ENCODE measurements at places on chromosomes 6 and 20.

DNA sequence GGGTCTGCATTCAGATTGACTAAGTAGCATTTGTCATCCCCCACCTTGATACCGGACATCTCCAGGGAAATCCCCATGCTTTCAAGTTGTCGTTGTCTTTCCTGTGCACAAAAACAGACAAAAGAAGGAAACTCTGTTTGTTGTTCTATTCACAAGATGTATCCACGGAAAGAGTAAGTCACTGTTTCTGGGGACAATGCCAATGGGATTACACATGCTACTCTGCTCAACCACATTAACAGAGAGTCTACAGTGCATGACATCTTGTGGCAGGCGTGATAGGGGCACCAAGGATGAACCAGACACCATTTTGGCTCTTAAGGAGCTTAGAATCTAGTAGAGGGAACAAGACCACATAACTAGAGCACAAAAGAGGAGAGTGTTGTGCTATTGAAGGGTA lies 124.4 kb upstream of the NUP153 start:
- no peak for DNase-seq

- no peak for DNase-seq
Observed at GRCh38 chr20:58570204-58570859, 55.1 kb upstream of the APCDD1L start.

- no peak for DNase-seq
Observed at GRCh38 chr6:82419859-82420258, 56.2 kb downstream of the TPBG start.

GRCh38 chr20:6355754-6356451 lies 233.1 kb upstream of the FERMT1 start:
- no peak for DNase-seq

- DNase-seq: peak; percentile 72
Observed at GRCh38 chr20:14576196-14576877, 238.9 kb upstream of the FLRT3 start.

DNA sequence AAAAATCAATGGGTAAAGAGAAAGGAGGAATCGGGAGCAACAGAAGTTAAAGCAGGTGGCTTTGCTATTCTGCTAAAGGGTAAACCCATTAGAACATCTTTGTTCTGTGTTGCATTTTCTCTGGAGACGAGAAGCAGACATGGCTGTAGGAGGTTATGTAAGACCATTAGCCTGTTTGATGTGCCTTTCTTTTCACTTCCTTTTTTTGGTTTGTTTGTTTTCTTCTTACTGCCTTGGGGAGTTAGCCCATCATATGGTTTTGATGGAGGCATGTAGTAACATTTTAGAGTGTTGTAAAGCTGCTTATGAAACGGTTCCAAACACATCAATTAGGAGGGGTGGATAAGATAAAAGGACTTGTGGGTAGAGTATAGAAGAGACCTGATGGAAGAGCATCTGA lies 131.0 kb downstream of the DOK5 start:
- peak; percentile 11 for DNase-seq

DNA sequence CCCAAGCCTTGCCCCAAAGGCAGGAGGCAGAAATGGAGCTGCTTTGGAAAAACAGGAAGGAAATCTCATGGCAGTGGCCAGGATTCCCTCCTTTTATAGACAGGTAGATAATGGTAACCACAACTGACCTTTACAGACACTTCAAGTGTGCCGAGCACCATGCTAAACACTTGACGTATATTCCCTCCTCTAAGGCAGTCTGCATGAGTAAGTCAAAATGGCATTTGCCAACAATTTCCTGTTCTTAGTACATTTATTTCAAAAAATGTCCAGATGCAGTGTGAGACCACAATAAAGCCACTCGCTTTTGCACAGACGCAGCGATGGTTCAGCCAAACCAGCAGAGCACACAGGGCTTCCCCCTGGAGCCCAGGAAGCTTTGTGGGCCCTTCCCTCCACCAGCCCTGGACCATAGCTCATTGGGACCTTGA lies 16.5 kb upstream of the GPR6 start:
- DNase-seq: no peak

GRCh38 chr20:37315021-37315451 lies 25.6 kb downstream of the MANBAL start:
- no peak for DNase-seq

- no peak for DNase-seq
Observed at GRCh38 chr20:50824137-50824536, 29.3 kb downstream of the BCAS4 start.

- no peak for DNase-seq
Observed at GRCh38 chr6:115612216-115612615, 448.5 kb downstream of the FRK start.

DNA sequence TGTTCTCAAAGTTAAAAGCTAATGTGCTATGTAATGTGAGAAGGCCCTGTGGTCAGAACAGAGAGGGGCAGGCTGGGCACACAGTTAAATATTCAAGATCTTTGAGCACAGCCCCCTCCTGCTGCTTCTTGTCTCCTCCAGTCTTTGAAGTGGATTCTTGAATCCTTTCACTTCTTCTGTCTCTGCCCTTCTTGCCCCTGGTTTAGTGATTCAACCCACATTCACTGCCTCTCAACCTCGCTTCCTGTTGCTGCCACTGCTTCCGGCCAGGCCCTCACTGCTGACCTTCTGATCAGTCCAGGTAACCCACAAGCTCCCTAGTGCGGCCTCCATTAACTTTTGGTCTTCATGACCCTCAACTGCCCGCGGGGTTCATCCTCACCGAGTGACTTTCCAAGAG lies 417.3 kb upstream of the NOX3 start:
- DNase-seq: no peak

DNA sequence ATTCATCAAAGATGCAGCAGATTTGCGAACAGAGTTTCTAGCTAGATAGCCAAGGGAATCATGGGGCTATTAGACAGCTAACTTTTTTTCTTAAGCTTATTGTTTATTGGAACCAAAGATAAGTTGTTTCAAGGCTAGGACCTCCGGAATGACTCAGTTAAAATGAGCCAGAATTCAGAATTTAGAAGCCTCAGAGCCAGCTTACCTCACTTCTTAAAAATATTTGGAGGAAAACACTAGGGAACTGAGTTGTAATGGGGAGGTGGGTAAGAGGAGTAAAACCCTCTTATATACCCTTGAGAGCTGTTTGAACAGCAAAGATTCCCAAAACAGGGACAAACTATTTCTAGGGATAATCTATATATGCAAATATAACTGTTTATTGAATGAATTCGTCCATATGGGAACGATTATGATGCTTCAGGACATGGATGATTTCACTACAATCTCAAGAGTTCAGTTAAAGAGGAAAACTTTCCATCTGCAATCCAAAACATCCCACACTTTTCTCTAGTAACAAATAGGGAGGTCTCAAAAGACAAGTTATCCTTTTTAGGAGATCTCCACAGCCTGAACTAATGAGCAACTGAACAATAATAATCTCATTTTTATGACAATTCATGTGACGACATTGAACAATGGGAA lies 12.6 kb upstream of the CARMIL1 start:
- DNase-seq: no peak

GRCh38 chr6:118784641-118785164 lies 109.2 kb upstream of the ASF1A start:
- no peak for DNase-seq

GRCh38 chr20:63054103-63054474 lies 47.3 kb upstream of the BHLHE23 start:
- DNase-seq: no peak

- DNase-seq: no peak
Observed at GRCh38 chr6:72286911-72287311, 335.0 kb upstream of the KCNQ5 start.

DNA sequence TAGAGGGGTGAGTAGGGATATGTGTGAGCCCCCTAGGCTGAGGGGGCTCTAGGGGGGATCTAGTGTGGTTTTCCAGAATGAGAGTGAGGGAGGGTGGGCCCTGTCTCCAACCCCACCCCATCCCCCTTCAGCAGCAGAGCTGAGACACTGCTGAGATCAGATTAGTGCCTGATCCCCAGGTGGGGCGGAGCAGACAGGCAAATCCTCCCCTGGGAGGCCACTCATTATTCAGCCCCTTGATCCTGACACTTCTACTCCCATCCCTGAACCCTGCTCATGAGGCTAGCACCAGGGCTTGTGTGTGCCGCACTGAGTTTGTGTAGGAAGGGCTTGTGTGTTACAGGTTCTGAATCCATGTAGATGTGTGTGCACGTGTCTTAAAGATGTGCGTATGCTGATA lies 42.5 kb downstream of the SPDEF start:
- peak; percentile 61 for DNase-seq

- DNase-seq: no peak
Observed at GRCh38 chr20:43102394-43102793, 87.3 kb downstream of the PTPRT start.

DNA sequence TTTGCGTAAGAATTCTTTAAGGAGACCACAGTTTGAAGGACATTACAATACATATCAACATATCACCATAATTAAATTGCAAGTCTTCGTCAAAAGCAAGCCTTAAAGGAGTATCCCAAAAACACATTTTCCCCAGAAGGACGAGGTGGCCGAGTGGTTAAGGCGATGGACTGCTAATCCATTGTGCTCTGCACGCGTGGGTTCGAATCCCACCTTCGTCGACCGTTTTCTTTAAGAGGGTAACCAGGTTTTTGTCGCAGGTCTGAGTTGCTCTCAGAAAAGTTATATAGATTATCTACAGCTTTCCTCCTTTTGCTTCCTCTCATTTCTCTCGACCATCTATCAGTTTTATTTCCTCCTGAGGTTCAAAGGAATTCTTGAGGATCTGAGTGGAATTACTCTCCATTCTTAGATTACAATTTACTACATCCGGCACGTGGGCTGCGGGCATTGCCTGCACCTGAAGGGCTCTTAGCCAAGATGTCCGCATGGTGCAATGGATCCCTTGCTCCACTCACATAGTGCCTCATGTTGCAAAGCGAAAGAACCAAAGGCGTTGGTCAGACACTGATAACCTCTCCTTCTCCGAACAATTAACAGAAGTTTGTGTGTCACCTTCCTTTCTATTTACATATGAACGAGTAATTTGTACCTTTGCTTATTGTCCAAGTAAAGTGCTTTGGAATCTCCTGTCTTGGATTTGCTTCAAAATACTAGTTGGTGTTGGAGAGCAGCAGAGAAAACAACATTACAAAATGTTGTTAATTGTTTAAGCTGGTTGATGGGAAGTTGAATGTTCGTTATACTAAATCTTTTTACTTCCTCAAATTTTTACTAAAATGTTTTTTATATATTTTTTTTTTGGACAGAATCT lies 14.0 kb downstream of the POM121L2 start:
- no peak for DNase-seq

- no peak for DNase-seq
Observed at GRCh38 chr20:37366743-37367142, 20.8 kb downstream of the SRC start.

GRCh38 chr6:37903351-37904340 lies 84.1 kb downstream of the ZFAND3 start:
- no peak for DNase-seq

GRCh38 chr6:68633281-68633971 lies 1.7 kb upstream of the ADGRB3 start:
- DNase-seq: no peak

DNA sequence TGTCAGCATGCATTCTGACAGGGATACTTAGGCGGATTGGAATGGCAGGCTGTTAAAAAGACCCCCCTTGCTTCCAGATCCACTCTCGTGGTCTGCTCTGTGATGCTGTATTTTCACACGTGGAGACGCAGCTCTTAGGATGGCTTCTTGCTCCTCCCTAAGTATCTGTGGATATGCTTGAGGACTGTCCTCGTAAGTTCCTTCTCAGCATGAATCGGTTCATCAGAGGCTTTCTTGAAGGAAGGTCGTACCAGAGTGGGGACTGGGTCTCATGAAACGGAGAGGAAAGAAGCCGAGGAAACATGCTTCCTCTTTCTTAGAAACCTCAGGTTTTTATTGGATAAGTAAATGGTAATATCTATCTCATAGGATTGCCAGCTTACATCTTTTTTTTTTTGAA lies 220.4 kb downstream of the FARS2 start:
- no peak for DNase-seq

- DNase-seq: no peak
Observed at GRCh38 chr6:55729665-55730064, 145.7 kb downstream of the BMP5 start.

DNA sequence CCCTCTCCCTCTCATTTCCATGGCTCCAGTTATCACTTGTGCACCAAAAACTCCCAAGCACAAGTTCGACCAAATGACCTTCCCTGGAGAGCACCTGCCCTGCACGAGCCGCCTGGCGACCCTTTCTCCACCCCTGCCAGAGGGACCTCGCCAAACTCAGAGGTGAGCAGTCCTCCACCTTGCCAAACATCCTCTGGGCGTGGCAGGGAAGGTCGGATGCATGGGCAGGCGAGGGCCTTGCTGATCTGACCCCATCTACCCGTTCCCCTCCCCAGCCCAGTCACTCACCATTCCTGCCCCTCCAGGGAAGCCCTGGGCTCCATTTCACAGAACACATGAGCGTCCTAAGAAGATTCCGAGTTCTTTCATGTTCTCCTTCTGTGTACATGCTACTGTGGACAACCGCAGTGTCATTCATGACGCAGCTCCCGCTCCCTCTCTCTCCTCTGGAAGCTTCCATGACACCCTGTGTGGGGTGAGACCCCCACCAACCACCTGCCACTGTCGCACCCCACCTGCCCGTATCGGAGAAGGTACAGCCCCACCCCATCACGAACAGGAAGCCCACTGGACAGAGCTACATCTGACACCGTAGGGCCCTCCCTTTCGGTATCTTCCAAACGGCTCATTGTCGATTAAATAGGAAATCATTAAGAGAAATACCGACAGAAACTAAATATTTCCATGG lies 104.3 kb downstream of the DACT2 start:
- DNase-seq: no peak

- no peak for DNase-seq
Observed at GRCh38 chr6:144149558-144149893, 791 bp upstream of the STX11 start.

DNA sequence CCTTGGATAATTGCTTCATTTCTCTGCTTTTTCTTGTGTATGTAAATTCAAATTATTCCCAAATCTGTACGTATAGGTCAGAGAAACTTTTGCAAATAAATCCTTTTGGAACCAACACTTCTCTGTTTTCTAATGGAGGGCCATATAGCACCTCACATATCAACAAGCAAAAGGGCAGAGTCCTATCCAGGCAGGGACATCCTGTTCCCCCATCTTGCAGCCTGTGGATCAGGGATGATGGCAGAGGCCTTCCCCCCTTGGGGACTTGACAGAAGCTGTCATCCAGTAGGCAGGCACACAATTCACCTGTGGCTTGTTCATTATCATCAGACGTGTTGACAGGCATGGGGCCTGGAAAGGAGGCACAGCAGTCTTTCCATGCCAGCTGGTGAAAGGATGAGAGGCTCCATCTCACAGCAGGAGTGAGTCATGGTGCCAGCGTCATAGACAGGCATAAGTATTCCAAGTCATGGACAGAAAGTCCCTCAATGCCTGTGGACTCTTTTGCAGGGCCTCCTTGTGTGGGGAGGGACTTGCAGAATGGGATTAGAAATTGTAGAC lies 31.8 kb upstream of the PLEKHG1 start:
- peak; percentile 40 for DNase-seq

GRCh38 chr20:46694484-46694883 lies 5.2 kb upstream of the TP53RK start:
- DNase-seq: no peak

- no peak for DNase-seq
Observed at GRCh38 chr6:45590696-45591184, 213.0 kb upstream of the SUPT3H start.

- DNase-seq: no peak
Observed at GRCh38 chr6:43297644-43298564, at the start of gene SLC22A7. SLC22A7 (plus strand) TSS chr6:43298260; CDS start chr6:43298359, 99 bp downstream.

All from retina (tissue), 1 donor.